Dermis blood vessel endothelial cell (primary cell): ENCODE measurements at places on chromosomes 11 and 22. TPM values are rescaled to one million over a fixed set of nuclear protein-coding genes. Genes with fewer than 3 reads are reported as not detected.
A peak's percentile ranks its signal among the peaks of the same experiment; 100 is the strongest.

DNA sequence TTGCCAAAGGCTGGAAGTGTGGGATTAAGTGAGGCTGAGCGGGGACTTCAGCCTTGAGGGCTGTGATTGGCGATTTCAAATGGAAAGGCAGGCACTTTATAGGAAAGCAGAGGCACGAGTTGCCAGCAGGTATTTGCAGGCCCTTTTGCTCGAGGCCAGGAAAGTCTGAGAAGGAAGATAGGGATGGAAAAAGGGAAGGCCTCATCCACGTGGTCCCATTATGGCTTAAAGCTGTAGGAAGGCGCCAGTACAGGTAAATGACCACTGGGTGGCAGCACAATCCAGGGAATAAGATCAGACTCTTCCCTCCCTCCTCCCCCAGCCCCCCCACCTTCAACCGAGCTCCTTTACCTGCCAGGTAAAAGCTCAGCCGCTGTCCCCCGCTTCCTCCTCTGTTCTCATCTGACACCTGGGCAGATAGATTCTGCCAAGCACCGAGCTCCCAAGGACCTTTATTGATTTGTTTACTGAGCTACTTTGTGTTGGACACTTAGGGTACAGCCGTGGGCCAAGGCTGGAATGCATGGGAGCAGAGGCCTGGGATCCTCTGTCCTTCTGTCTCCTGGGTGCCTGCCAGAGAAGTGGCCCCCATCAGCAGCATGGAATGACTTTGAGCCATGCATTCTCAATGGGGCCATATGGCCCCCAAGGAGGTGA lies 7.5 kb downstream of the P2RX3 start:
- peak; percentile 84 for DNase-seq

DNA sequence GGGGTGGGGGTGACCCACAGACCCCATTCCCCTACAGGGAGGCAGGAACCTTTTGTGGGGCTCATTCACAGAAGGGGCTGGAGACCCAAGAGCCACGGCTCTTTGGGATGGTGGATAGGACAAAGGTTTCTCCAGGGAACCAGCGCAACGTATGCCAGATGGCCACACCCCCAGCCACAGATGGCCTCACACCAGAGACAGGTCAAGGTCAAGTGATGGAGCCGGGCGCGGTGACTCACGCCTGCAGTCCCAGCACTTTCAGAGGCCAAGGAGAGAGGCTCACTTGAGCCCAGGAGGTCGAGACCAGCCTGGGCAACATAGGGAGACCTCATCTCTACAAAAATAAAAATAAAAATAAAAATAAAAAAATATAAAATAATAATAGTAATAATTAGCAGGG lies 17.1 kb upstream of the BRSK2 start:
- no peak for DNase-seq

- DNase-seq, result no peak
Measured at GRCh38 chr22:47201186-47201995, 438.9 kb downstream of the TBC1D22A start.

DNA sequence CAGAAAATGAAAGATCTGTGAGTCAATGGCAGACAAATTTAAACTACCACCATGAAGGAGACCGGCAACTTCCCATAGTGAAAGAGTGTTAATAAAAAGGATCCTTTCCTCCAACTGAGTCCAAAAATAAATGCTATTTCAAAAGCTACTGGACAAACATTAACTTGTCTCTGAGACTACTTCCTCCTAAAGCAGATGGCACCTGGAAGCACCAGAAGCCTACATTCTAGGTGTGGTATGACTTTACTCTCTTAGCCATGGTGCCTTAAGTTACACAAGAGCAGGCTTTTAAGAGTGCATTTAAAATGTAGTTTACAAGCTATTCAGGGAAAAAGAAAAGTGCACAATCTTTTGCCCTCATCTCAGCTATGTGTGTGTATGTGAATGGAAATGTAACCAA lies 2.5 kb downstream of the ARHGAP32 start:
- no peak for DNase-seq

DNA sequence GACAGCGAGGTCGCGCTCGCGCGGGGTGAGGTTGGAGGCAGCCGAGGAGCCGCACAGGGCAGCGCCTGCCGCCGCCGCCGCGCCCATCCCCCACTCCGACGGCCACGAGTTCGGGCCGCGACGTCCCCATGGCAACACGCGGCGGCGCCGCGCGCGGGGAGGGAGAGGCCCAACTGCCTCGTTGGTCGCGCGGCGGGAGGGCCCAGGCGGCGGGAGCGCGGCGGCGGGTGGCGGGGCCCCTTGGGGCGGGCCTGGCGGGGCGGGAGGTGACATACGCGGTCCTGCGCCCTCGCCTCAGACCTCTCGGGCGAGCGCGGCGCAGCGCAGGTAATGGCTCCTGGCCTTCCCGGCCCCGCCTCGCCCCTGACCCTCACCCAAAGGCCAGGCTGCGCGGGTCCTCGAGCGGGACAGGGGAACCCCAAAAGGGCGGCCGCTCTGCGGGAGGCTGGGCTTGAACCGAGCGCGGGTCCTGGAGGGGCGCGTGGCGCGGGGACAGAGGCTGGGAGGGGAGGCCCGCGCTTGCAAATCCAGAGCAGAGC lies at the start of gene DEUP1:
Gene DEUP1, plus strand, starts transcription at position 297 of the 539 bp plus-strand sequence. CDS start 1,518 bp downstream, outside the sequence.
- no peak for DNase-seq

SLCO2B1 gene
- total RNA-seq, result 3.7 and 7.8 TPM in 2 replicates

NELL1 gene
- total RNA-seq, result not detected in 2 replicates

BBOX1 gene
- total RNA-seq, result not detected in 2 replicates

CD82 gene
- total RNA-seq, result 8.5 and 14.1 TPM in 2 replicates
